ENCODE measurements at places on chromosomes 12 and 14.
A peak's percentile ranks its signal among the peaks of the same experiment; 100 is the strongest.

DNA sequence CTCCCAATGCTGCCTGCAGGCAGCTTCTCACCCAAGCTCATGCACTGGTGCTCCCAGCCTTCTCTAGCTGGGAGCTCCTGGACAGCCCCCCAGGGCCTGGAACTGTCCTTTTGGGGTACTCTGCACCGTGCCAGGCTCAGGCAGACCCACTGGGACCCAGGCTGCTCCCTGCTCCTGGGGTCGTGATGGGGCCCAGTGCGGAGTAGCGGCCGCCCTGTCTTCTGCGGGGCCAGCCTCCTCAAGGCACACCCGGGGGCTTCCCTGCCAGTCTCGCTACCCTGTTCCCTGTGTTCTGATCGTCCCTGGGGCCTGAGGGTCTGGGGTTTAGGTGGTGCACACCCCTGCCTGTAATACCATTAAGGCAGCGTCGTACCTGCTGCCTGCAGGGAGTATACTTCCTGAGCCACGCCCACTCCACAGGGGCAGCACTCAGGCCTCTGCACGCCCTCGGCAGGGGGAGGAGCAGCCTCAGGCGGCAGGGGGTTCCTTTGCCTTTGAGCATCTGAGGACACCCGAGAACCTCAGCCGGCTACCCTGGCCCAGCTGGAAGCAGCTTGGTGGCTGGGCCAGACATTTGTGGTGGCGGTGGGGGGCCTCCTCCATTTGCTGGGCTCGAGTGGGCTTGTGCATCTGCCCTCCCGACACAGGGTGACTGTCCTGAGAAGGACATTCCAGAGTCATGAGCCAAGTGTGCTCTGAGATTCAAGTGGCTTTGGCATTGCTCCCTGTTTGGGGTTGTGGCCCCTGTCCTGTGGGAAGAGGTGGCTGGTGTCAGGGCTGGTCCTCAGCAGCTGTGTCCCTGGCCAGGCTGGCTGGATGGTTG lies 9.2 kb upstream of the CRIP2 start:
- DNase-seq, result no peak

GRCh38 chr12:41013881-41014642 lies 174.1 kb upstream of the PDZRN4 start:
- no peak for DNase-seq

GRCh38 chr12:124434354-124434753 lies 133.1 kb downstream of the NCOR2 start:
- no peak for DNase-seq

DNA sequence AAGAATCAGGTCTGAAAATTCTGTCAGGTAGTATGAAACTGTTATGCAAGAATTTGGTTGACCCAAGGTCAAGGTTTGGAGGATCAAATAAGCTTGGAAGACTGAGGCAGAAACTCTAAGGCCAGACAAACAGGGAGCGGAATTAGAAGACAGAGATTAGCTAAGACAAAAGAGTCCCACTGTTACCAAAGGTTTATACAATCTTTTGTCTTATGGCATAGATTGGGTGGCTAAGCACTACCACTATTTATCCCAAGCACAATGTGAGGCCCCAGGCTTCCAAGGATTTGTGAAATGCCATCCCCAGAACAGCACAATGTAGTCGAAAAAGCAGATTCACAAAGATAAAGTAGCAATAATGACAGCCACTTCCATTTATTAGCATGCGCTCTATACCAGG lies 311.2 kb downstream of the SEC23A start:
- no peak for DNase-seq

- DNase-seq, result no peak
These were observed 38.3 kb upstream of the RIMBP2 start for GRCh38 chr12:130754234-130754901.

DNA sequence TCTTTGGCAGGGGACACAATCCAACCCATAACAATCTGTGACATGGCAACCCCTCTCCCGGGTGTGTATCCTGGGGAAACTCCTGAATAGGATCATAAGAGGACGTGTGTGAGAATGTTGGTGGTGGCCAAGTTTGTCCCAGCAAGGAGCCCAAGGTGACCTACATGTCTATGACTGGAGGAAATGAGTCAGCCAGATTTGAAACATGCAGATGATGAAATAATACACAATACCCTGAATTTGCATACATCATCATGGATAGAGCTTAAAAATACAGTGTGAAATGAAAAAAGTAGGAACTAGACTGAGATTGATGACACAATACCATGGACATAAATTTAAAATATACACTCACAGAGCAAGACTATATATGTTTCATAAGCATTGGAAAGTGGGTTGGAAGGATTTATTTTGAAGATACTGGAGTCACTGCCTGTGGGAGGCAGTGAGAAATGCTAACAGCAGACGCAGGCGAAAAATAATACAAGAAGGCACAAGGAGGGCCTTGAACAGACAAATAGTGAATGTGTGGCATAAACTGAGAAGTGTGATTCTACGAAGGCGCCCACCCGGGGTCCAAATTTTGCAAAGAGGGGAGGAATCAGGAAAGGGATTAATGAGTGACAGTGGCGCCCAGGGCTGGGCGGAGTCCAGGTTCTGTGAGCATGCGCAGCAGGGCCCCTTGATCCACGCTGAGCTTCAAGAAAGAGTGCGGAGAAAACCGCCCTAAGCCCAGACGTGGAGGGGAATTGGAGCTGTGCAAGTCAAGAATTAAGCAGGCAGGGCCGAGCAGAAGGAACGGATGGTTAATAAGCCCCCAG lies 7.0 kb upstream of the MAP1LC3B2 start:
- DNase-seq, result no peak

DNA sequence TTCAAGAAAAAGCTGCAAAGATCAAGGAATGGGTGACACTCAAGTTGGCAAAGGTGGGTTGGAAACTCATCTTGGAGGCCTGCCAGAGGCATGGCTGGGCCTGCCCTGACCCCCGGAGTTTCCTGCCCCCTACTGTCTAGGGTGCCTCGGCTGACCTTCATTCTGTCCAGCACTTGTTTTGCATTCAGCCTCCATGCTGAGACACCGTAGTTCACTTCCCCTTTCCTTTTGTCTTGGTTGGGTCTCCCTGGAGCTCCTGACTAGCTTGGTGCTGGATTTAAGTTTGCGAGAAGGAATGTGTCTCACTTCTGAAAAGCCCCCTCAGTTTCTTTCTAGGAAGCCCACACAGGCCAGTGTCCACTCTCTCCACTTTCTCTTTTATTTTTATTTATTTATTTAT lies 26.5 kb downstream of the PLEKHH1 start:
- no peak for DNase-seq

DNA sequence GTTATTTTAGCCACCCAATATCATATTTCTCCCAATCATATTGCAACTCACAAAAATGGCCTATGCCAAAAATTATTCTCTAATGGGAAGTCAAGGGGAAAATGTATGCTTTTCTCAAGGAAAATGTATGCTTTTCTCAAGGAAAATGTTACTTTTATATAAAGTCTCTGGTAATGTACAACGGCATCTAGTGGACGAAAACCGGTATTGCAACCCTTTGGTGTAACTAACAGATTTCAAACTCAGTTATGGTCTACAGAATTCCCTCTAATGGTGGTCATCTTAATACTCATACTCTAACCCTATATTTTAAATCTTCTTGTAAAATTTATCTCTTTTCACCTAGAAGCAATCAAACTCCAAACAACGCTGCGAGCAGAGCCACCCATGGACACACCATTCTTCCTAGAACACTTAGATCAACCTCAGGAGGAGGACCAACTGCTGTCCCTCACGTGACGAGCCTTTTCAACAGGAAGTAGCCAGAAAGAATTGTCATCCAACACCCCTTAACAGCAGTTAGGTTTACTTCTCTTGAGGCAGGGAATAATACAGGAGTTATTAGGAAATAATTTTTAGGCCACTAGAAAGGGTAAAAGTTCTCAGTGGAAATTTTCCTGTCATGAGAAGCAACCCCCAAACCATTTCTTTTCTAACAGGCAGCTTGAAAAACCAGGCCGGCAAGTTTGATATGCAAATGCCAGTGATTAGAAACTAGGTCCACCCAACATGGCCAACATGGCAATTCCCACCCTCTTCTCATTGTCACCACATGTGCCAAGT lies 20.1 kb downstream of the APOBEC1 start:
- no peak for DNase-seq

DNA sequence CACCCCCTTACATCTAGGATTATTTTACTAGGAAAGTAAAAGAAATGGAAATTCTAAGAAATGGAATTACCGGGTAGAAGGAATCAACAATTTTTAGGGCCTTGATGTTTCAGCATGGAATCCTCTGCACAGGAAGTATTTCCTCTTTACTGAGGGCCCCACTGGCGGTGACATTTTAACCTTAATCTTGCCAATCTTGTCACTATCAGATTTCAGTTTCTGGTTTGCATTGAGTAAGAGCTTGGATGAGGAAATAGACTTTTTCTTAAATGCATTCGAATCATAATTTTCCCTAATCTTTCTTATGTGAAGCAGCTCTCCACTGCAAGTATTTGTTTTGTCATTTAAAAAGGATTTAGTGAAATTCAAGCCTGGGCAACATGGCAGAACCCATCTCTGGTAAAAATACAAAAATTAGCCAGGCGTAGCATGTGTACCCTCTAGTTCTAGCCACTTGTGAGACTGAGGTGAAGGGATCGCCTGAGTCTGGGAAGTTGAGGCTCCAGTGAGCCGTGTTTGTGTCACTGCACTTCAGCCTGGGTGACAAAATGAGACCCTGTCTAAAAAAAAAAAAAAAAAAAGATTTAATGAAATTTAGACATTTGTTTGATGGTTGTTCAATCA lies 40.7 kb downstream of the TPCN1 start:
- no peak for DNase-seq

- no peak for DNase-seq
These were observed 280.8 kb downstream of the RERGL start for GRCh38 chr12:17809206-17809605.

GRCh38 chr14:85252011-85252410 lies 277.9 kb upstream of the FLRT2 start:
- DNase-seq, result no peak

- DNase-seq, result no peak
These were observed 113.5 kb upstream of the VRK1 start for GRCh38 chr14:96683562-96684289.

GRCh38 chr12:19597167-19598026 lies 158.1 kb downstream of the AEBP2 start:
- DNase-seq, result no peak

DNA sequence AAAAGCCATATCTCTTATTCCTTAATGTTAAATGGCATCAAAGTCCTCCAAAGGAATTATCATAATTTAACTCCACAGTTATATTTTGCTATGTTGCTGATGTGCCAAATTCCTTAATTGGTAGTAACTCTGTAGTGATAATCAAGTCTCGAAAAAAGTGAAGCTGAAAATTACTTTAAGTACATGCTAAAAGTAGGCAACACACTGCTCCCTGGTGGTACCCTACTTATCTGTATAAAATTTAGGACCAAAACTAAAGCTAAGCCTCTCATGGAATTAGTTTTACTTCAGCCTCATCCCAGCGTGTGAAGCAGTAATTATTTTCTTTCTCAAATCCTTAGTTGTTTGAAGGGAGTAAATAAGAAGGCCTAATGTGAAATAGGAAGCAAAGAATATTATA lies 132.8 kb downstream of the TTLL5 start:
- DNase-seq, result no peak

GRCh38 chr14:101929946-101930345 lies 34.4 kb upstream of the DYNC1H1 start:
- no peak for DNase-seq

- DNase-seq, result peak; percentile 70
These were observed 24.1 kb downstream of the ANKRD13A start for GRCh38 chr12:110023059-110023980.

DNA sequence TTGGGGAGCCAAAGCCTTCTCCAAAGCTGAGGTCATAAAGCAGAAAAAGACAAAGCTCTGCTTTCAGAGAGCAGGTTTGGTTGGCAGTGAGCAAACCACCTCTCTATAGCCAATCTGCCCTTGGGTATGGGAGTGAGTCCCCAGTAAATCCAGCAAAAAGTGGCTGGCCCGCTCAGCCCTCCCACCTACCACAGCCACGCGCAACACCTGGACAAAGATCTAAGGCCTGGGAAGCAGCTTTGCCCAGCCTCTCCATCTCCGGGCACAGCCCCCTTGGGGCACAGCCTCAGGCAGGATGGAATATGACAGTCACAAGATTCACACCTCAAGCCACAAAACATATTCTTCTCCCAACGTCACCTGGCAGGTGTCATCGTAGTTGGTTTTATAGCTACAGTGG lies 211.7 kb upstream of the EEA1 start:
- no peak for DNase-seq

DNA sequence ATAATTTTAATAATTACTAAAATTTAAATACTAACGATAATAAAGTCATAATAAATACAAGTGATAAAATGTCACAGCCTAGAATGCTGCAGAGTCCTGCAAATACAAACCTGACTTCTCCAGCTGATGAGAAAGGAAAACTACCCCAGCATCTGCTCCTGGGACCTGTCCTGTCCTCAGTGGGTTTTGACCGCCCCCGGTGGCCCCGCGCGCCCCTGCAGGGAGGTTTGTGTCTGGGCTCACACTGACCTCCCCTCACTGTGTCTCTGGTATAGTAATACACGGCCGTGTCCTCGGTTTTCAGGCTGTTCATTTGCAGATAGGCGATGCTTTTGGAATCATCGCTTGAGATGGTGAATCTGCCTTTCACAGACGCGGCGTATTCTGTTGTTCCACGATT lies 1139.4 kb downstream of the TMEM121 start:
- DNase-seq, result no peak

DNA sequence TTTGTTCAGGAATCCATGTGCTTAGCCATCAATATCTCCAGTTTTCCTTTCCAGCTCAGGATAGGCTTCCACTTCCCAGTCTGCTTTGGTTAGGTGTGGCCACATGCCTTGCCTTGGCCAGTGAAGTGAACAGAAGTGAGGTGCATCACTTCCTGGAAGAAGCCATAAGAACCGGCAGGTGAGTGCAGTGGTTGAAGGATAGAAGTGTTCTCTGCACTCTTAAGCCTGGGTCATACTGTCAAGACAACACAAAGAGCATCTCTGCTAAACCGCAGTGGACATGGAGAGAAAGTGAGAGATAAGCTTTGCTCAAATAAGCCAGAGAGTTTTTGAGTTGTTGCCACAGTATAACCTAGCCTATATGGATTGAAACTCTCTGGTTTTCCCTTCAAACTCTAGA lies 11.4 kb downstream of the GNG2 start:
- DNase-seq, result no peak

GRCh38 chr12:68482660-68483059 lies 128.0 kb upstream of the RAP1B start:
- DNase-seq, result no peak

- no peak for DNase-seq
These were observed 589 bp upstream of the HVCN1 start for GRCh38 chr12:110689281-110690126.

Measured in NCI-H446 treated with DMSO at 0.1 percent for 48 hours (cell line).